NAMALWA (cell line): ENCODE measurements at places on chromosomes 13 and 19.

GRCh38 chr19:14425696-14426138 is 6.6 kb upstream of the DDX39A start:
- DNase-seq, result no peak

GRCh38 chr13:27421101-27421871 is 3.1 kb upstream of the GTF3A start:
- DNase-seq, result no peak

DNA sequence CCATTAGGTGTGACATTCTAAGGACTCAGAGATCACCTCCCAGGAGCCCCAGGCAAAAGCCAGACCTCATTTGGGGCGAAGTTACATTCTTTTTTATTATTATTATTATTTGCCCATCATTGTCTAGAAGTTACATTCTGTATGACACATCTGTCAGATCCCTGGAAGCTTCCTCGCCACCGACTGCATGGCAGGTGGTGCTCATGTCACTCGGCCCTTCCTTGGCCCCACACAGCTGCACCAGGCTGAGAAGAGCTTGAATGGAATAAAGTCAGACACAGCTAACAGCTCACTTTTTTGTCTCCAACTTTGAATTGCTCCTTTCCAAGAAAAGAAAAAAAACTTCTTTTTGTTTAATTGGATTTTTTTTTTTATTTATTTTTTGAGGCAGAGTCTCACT is 41.4 kb upstream of the LDLR start:
- peak; percentile 82 for DNase-seq

DNA sequence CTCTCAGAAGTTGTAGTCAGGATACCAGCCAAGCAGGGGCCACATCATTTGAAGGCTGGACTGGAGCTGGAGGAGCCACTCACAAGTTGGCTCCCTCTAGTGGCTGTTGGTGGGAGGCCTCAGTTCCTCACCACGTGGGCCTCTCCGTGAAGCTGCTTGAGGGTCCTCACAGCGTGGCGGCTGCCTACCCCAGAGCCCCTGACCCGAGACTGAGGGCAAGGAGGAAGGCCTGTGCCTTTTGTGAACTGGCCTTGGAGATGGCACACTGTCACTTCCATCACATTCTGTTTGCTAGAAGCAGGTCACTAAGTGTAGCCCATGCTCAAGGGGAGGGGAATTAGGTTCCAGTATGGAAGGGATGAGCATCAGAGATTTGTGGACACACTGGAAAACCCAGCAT is 14.6 kb downstream of the GNA11 start:
- DNase-seq, result peak; percentile 82

DNA sequence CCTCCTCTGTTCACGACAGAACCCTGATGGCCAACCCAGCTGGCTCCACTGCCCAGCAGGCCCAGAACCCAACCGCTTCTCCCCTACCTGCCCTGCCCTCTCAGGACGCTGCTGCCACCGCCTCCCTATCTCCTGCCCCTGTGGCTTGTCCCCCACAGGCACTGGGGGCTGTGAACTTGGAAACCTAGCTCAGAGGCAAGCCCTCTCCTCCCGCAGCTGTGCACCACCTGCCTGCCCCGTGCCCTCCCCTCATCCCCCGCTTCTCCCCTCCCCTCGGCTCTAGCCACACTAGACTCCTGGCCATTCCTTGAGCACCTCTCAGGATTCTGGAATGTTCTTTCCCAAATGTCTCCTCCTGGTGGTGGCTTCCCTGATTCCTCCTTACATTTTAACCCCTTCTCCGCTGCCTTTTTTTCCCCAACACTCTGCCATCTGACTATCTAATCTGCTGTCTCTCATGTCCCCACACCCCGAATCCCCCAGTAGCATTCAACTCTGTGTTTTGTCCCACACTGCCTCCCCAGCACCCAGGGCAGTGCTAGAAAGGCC is 6.7 kb downstream of the NANOS3 start:
- no peak for DNase-seq
